Adipose tissue (tissue), 3 donors: ENCODE measurements at places on chromosomes 5 and 9. TPM values are rescaled to one million over a fixed set of nuclear protein-coding genes. Genes with fewer than 3 reads are reported as not detected.

The NUTM2F gene
- not detected for polyA plus RNA-seq

The CNTNAP3 gene
- 3.8 TPM for polyA plus RNA-seq

The DDX4 gene
- polyA plus RNA-seq = not detected

The COL5A1 gene
- polyA plus RNA-seq = 28.0 TPM

The GLRA1 gene
- polyA plus RNA-seq = not detected

The GTF3C5 gene
- 30.8 TPM for polyA plus RNA-seq

The CCDC180 gene
- polyA plus RNA-seq = 1.4 TPM

The ADAMTS6 gene
- polyA plus RNA-seq = 0.67 TPM

The POLE3 gene
- polyA plus RNA-seq = 23.3 TPM

The WDR31 gene
- polyA plus RNA-seq = 1.1 TPM

The CDKN2A gene
- polyA plus RNA-seq = 0.98 TPM

The FBLL1 gene
- polyA plus RNA-seq = not detected

The FAM81B gene
- polyA plus RNA-seq = not detected

The FOXI1 gene
- not detected for polyA plus RNA-seq

The PAM gene
- polyA plus RNA-seq = 38.4 TPM

The SV2C gene
- 0.04 TPM for polyA plus RNA-seq

The OBP2B gene
- polyA plus RNA-seq = not detected

The NSD1 gene
- polyA plus RNA-seq = 8.7 TPM

The CARD9 gene
- 2.2 TPM for polyA plus RNA-seq

The KCNIP1 gene
- 0.79 TPM for polyA plus RNA-seq

The UBE2QL1 gene
- 0.90 TPM for polyA plus RNA-seq

The PGM5 gene
- polyA plus RNA-seq = 30.0 TPM

The SLC25A2 gene
- not detected for polyA plus RNA-seq
